Activated naive CD4-positive, alpha-beta T cell treated with anti-CD3 and anti-CD28 coated beads for 36 hours (primary cell): ENCODE measurements at places on chromosomes 2 and 18. TPM values are rescaled to one million over a fixed set of nuclear protein-coding genes. Genes with fewer than 3 reads are reported as not detected.

- DNase-seq, result no peak
These were observed 103.0 kb downstream of the CDK15 start for GRCh38 chr2:201909348-201909747.

DNA sequence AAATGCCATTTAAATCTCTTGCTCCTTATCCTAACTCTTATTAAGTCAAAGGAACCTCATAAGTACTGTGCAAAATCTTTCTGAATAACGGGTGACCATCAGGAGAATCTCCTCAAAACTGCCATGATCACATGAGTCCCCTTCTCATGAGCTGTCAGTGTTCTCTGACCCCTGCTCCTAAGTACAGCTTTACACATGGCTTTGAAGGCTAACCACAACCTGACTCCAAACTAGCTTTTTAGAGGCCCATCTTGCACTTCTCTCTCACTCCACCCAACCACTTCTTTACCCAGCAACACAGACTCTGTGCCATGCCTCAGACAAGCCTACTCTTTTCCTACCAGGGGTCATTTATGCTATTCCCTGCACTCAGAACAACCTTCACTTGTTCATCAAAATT is 253.8 kb downstream of the GPD2 start:
- DNase-seq, result no peak

GRCh38 chr2:106163948-106164545 is 30.1 kb downstream of the UXS1 start:
- no peak for DNase-seq

DNA sequence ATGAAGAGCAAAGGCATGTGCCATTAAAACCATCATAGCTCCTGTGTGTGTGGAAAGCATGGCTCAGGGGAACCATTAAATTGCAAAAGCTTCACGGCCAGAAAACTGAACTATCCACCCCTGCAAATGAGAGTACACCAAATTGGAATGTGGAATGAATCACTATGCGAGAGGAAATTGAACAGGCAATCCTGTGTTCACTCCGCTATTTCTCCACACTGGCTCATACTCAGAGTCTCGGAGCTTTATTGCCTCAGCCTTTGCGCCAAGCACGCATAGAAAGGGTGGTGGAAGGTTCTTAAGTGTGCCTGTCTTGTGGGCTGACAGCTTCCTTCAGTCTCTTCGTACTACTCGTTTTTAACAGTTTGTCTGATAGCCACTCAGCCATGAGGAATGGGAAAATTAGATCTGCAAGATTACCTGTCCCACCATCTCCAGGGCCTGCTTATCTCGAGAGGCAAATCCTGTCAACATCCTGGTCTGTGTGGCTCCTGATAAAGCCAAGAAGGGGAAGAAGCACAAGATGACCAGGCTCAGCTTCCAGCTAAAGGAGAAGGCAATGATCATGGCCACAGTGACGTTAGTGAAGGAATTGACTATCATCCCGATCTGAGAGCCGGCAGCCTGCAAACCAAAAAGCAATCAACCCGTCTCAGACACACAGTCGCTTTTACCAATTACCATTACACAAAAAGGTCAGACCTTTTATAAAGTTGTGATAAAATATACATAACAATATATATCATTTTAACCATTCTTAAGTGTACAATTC is 34.9 kb downstream of the G6PC2 start:
- DNase-seq, result no peak

- DNase-seq, result no peak
These were observed 63.5 kb downstream of the DNER start for GRCh38 chr2:229650901-229651300.

GRCh38 chr2:129923265-129924091 is 56.0 kb upstream of the RAB6C start:
- peak; percentile 25 for DNase-seq

DNA sequence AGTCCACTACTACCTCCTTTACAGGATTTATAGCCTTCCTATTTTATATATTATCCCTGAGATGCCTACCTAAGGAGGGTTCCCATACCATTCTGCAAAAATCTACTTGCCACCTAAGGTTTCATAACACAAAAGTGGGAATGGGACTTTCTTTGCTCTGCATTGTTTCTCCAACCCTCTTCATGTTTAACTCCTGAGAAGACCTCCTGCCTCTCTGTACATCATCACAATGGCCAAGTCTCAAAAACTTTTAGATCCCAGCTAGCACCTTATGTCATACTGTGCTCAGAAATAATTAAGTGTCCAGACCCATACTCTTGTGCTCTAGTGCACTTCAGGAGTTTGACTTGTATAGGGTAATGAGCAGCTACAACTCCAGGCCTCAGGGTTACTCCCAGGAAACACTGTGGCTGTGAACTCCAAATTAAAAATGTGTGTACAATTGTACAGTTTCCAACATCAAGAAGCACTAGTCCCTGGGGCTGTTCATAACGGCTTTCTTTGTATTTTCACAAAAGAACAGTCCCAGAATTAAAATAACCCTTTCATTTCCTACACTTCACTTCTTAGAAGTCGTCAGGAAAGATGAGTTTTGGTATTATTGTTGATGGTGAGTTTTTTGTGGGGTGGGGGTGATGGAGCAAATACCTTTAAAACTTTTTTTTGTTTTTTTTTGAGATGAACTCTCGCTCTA is 39.4 kb downstream of the METAP1D start:
- DNase-seq, result no peak

DNA sequence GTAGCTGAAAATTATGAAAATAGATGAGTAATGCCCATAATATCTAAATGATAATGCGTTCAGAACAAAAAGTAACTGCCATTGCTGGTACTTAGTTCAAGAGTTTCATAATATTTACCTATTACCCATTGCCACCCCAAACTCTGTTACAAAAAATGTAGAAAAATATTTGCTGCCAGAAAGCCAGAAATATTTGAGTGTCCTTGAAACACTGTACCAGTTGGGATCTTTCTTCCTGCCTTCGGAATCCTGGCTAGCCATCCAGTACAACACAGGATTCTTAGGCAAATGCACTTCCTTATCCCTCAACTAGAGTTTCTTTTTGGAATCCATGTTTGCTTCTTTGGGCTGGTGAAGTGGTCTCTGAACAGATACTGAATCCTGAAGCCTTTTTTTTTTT is 207.1 kb downstream of the MCFD2 start:
- DNase-seq, result no peak

DNA sequence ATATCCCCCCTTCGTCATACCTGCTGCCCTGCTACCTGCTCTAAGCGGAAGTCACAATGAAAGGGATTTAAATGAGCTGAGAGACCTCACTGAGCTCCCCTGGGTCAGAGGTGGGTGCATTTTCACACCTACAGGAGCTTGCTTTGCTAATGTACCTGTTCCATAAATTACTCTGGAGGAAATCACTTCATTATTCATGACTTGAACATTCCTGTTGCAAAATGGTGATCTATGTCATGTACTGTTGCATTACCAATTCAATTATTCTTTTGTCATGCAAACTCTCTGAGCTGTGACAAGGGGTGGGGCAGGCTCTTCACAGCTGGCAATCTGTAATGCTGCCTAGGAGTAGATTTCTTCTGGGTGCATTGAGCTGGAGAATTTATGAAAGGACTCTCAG is 761.3 kb downstream of the TSN start:
- no peak for DNase-seq

- DNase-seq, result no peak
These were observed 12.4 kb upstream of the TANK start for GRCh38 chr2:161147856-161148255.

GRCh38 chr2:46718784-46719183 is 196.8 kb downstream of the MCFD2 start:
- no peak for DNase-seq

- no peak for DNase-seq
These were observed 35.5 kb downstream of the ZNF532 start for GRCh38 chr18:58900015-58900649.

DNA sequence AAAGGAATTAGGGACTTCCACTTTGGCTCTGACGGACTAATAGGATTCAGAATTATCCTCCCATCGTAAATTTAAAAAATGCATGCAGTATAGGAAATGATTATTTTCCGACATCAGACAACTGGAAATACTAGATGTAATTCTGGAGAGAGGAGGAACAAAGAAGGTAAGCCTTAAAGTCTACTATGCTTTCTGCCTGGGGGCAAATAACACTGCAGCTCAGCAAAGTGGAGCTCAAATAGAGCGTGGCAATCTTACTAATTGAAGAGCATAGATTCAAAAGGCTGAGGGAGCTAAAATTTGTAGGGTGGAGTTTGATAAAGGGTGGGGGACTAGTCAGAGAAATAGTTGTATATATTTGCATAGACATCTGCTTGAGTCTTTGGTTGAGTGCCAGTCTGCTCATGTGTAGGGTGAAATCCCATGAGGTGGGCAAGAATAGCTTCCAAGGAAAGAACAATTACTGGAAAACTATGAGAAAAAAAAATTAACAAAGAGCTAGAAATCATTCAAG is 23.8 kb downstream of the COPS8 start:
- DNase-seq, result no peak

GRCh38 chr2:133248264-133248663 is 320.0 kb downstream of the NCKAP5 start:
- DNase-seq, result no peak

GRCh38 chr18:57230861-57231585 is 84.1 kb downstream of the BOD1L2 start:
- DNase-seq, result no peak

GRCh38 chr2:189018631-189019030 is 44.5 kb downstream of the COL3A1 start:
- no peak for DNase-seq

- DNase-seq, result no peak
These were observed 261.5 kb downstream of the TRIB2 start for GRCh38 chr2:12978066-12978835.

GRCh38 chr2:225171350-225171749 is 129.1 kb upstream of the DOCK10 start:
- DNase-seq, result no peak

- no peak for DNase-seq
These were observed 535.6 kb upstream of the FSIP2 start for GRCh38 chr2:185202945-185203528.

DNA sequence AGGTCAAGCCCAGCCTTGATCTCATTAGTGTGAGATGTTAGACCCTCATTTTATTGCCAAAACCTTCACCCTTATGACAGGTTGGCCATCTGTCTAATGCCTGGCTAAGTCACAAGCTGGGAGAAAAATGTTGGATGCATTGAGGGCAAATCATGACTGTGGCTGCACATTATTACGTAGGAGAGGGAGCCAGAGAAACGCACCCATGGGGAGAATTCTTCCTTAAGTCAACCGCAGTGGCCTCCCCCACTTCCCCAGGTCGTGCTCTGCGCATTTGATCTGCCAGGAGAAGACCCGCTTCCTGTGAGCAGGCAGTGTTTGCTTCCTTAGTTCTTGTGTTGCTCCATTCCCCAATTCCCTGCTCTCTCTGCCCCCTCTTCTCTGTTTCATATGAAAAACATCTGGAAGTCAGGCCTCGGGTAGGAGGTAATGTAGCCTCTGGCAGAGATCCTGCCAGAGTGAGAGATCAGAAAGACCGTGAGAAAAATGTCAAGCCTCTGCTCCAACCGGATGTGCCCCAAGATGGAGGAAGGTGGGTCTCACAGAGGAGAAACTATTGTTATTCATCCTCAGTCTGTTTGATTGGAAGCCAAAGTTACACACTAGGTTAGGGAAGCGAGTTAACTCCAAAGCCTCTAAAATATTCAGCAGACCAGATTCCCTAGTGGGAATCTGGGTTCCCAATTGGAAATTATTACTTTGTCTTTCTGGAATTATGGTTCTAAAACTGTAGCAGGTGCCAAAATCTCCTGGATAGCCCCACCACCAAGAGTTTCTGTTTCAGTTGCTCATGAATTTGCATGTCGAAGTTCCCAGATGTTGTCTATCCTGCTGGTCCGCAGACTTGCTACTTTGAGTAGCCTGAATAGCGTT is 144.3 kb upstream of the PELI1 start:
- no peak for DNase-seq

- DNase-seq, result no peak
These were observed 115.4 kb downstream of the CCDC85A start for GRCh38 chr2:56299171-56299691.

DNA sequence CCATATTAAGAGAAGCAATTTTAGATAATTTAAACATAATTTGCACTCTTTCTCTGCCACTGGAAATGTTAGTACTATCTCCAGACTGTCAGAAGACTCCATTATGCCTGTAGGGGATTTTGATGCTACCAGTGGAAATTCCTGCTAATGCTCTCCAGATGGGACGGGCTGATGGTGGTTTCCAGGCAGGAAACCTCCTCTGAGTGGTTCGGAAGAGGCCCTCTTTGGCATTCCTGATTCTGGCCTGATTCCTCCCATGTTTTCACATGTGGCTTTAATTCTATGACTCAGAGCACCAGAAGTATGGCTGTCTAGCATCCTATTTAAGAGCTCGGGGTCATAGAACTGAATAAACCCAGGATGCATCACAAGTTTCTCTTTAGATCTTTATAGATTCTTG is 70.9 kb upstream of the ST6GAL2 start:
- no peak for DNase-seq

GRCh38 chr2:104889291-104889959 is 35.5 kb downstream of the POU3F3 start:
- no peak for DNase-seq

DNA sequence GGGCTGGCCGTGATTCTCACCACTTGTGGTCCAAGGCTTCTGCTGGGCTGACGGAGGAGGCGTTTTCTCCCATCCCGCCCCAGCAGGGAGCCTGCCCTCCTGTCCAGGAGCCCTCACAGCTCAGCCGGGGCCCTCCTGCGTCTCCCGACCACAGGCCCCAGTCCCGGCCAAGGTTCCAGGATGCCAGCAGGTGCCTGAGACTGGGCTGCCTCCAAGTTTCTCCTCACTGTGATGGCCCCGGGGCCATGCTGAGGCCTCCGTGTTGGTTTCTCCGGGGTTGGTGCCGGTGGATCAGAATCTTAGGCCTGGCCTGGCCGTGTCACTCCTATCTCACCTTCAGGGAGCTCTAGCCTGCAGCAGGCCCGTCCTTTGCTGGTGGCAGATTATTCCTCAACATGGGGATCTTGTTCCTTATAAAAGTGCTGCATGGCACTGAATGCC is 5.9 kb downstream of the KCNG2 start:
- no peak for DNase-seq

DNA sequence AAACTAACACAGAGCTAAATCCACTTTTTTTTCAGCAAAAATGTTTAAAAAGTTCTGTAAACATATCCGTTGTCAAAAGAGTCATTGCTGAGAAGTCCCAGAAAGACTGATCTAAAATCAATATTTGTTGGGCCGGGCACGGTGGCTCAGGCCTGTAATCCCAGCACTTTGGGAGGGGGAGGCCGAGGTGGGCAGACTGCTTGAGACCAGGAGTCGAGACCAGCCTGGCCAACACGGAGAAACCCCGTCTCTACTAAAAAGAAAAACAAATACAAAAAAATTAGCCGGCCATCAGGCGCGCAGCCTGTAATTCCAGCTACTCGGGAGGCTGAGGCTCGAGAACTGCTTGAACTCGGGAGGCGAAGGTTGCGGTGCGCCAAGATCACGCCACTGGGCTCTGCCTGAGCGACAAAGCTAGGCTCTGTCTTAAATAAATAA is 1.4 kb downstream of the OLA1 start:
- DNase-seq, result no peak

The IL36B gene
- not detected for total RNA-seq

The TAF1B gene
- total RNA-seq, result 25.7 TPM

The GPR45 gene
- not detected for total RNA-seq

The TWIST2 gene
- total RNA-seq, result not detected

The LRP2 gene
- 0.62 TPM for total RNA-seq

The ALPG gene
- not detected for total RNA-seq

The ABHD1 gene
- total RNA-seq, result 0.17 TPM
